ENCODE measurements at places on chromosomes 6 and 20.
A peak's percentile ranks its signal among the peaks of the same experiment; 100 is the strongest.

- DNase-seq = no peak
Observed at GRCh38 chr20:52622081-52622480, 350.1 kb upstream of the TSHZ2 start.

- DNase-seq = no peak
Observed at GRCh38 chr20:61855286-61855685, 210.4 kb downstream of the TAF4 start.

- no peak for DNase-seq
Observed at GRCh38 chr6:130517444-130517931, 151.7 kb downstream of the TMEM200A start.

DNA sequence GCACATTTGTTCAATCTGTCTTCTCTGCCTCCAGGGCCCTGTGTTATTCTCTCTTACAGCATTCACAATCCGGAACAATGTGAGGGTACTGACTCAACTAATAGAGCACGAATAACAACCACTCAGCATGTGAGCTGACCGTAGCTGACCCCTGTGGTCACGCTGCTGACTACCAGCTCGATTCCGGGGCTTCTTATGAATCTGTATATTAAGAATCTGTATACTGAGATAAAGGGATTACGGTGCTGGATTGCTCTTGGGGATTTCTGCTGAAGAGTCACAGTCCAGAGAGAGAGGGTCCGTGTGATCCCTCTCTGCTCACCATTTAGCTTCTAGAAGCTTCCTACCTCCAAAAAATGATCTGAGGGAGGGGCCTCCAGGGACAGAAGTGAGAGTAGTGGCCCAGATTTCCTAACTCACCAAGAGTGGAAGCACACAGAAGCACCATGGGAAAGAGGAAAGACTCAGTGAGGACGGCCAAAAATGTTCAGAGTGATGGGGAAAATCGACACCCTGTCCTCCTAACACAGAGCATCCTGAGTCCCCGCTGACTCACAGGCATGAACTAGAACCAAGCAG lies 156.2 kb downstream of the THBS2 start:
- no peak for DNase-seq

- DNase-seq = no peak
Observed at GRCh38 chr6:111858347-111858746, 14.9 kb downstream of the FYN start.

DNA sequence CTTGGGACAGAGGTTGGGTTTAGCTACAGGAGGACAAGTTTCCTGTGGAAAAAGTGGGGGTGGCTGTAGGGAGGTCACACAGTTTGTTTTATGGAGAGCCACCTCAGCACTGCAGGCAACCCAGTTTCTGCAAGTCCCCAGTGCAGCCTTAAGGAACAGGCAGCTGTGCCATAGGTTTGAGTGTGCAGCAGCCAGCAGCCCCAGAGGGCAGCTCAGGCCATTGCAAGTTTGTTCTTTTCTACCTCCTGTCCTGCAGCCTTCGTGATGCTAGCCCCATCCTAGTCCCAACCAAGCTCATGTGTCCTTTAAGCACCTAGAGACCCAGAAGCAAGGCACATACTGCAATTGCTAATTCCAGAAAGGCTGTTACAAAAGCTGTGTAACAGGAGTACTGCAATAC lies 58.8 kb downstream of the ZBTB9 start:
- no peak for DNase-seq

- no peak for DNase-seq
Observed at GRCh38 chr6:166584155-166584554, 2.3 kb downstream of the RAMACL start.

- no peak for DNase-seq
Observed at GRCh38 chr6:170149681-170150589, 140.9 kb downstream of the DLL1 start.

DNA sequence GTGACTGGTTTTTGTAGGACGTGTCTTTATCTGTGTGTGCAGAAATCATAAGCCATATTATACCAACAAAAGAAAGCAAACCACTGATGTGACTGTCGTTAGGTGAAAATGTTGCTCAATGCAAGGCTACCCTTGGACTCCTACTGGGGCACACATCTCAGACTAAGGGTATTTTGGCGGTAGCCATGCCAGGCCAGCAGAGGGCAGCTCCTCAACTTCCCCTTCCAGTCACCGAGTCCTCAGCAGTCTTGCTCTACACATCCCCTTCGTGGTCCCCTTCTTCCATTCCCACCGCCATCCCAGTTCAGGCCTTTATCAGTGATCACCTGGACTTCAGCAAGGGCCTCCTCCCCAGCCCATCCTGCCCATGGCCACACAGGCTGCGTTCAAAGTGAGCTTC lies 113.7 kb upstream of the GGTLC1 start:
- peak; percentile 73 for DNase-seq

- DNase-seq = no peak
Observed at GRCh38 chr6:152571089-152571488, 66.1 kb downstream of the SYNE1 start.

DNA sequence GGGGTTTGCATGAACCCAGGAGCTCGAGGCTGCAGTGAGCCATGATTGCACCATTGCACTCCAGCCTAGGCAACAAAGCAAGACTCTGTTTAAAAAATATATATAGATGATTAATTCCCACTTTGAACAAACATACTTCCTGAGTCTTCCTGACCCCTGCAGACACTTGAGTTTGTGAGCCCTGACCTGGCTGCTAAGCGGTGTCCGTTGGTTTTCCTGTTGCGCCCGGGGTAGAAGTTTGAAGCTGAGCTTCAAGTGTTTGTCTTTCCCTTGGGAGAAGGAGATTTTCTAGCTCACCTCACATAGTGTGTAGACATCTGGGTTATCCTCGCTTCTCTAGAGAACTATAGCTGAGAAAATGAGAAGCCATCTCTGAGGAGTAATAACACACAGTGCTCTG lies 11.7 kb upstream of the BCAS1 start:
- DNase-seq = no peak

GRCh38 chr6:133587546-133588160 lies 301.3 kb upstream of the TCF21 start:
- DNase-seq = no peak

GRCh38 chr20:61512475-61512874 lies 260.4 kb downstream of the CDH4 start:
- no peak for DNase-seq

DNA sequence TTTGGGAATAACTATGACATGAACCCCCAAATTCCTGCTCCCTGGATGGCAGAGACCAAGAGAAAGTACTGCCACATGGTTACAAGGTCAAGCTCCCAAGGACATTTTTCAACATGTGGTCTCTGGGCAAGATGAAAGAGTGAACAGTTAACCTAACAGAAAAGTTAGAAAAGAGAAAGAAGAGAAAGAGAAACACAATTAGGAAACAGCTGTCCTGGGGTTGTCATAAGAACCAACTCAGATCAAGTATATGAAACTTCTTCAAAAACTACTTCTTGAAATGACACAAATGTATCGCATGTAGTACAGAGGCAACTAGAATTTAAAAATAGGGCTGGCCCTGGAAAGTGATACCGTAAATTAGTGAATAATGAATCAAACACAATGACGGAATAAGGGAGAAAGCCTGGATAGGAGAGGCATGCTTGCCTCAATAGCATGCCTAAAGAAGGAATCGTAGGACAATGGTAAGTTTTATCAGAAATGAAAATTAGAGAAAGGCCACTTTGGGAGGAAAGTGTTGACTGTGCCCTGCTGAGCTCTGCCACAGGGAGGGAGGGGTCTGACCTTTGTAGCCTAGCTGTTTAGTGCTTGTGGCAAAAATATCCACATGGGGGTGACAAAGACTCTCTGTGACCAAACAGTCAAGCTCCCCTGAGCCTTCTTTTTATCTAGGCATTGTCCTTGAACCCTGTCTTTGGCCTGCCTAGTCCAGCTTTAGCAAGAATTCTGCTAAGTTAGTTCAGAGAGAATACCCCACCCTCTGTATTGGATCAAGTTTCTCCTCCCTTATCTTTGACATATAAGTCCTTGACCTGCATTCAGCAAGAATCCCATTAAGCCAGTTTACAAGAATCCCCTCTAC lies 4.3 kb upstream of the DCBLD1 start:
- peak; percentile 43 for DNase-seq

GRCh38 chr6:45631396-45631795 lies 253.7 kb upstream of the SUPT3H start:
- DNase-seq = no peak

- DNase-seq = no peak
Observed at GRCh38 chr6:165468340-165469235, 159.2 kb upstream of the C6orf118 start.

GRCh38 chr20:40980106-40980827 lies 48.4 kb upstream of the TOP1 start:
- no peak for DNase-seq

DNA sequence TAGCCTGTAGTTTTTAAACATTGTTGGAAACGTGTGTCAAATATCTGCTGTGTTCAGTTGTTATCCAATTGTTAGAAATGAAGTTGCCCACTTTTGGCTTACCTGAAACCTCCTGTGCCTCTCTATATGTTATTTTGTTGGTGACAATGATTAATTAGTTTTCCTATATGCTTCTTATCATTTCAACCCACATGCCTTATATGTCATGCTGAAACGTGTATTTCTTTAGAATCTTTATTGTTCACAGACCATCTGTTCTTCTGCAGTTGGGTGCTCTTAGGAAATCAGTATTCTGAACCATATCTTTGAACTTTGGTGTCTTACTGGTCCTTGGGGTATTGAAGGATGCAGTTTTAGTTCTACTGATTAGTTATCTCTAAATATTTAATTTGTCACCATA lies 91.2 kb upstream of the SCGN start:
- DNase-seq = no peak

DNA sequence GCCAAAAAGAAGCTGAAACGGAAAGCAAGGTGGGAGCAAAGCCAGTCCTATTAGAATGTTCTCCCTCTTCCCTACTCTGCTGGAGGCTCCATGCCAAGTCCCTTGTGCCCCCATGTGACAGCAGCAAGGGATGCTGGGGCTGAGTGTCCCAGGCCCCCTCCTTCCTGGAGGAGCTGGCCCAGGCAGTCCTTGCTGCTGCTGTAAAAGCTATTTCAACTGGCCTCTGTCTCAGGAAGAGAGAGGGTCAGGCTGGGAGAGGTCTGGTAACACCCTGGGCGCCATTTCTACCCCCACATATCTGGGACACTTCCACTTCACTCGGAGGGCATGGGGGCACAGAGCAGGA lies 25.0 kb downstream of the TTBK1 start:
- DNase-seq = no peak
